Retina (tissue), 1 donor: ENCODE measurements at places on chromosomes 7 and 10.

- DNase-seq = no peak
Measured at GRCh38 chr10:22611425-22612115, 102.8 kb downstream of the PIP4K2A start.

GRCh38 chr10:69410487-69410886 lies 6.2 kb downstream of the TACR2 start:
- DNase-seq = no peak

DNA sequence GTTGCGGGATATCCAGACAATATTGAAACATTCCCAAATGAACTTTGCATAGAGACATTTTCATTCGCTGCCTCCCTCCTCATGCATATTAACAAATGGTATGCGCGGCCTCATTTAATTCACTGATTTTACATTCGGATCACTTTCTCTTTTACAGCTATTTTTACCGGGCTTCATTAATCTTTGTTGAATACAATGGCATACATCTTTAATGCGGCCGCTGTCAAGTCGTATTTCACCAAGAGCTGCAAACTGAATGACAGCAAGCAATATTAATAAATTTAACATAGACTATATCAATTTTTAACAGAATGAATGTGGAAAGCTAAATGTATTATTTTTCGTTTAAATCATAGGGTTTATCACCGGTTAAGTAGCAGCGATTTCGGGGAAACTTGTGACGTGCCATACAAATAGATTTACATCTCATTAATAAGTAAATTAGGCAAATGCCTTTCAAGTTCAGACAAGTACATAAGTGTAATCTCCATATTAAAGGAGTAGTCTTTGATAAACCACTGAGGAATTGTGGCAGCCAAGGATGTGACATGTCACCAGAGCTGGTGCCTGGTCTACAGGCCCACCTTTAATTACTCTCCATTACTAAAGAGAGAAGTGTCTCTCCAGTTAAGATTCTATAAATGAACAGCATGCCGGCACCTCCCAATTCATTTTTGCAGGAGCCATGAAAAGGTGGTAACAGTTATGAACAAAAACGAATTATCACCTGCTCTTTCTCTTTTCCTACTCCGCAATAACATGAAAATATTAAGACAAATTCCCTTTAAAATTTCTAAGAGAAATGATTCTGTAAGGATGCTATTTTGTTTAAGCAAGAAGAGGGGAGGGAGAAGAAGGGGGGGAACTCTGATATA lies 568.9 kb upstream of the MKI67 start:
- DNase-seq = no peak

GRCh38 chr7:93165447-93165846 lies 17.3 kb upstream of the SAMD9L start:
- no peak for DNase-seq
